CD4-positive, alpha-beta T cell treated with Interferon gamma for 1 hour (primary cell): ENCODE measurements at places on chromosomes 12 and 14.

DNA sequence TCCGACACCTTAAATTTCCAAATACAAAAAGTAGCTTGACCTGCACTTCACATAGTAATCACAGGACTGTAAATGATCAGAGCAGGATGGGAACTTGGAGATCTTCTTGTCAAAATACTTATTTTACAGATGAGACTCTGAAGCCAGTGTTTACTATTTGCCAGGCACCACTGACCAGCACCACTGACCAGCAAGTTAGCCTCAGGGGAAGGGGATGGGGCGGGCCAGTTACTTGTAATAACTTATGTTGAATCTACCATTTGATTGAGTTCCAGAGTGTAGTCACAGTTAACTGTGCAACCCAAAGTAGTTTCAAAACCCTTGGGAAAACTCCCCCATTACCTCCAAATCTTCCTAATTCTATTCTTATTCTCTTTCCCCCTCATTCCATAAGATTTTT is 278.4 kb downstream of the PCNX1 start:
- no peak for DNase-seq

GRCh38 chr14:103802356-103802755 is 45.0 kb downstream of the PPP1R13B start:
- no peak for DNase-seq

GRCh38 chr14:87754520-87755223 is 238.3 kb downstream of the GALC start:
- DNase-seq, result no peak

DNA sequence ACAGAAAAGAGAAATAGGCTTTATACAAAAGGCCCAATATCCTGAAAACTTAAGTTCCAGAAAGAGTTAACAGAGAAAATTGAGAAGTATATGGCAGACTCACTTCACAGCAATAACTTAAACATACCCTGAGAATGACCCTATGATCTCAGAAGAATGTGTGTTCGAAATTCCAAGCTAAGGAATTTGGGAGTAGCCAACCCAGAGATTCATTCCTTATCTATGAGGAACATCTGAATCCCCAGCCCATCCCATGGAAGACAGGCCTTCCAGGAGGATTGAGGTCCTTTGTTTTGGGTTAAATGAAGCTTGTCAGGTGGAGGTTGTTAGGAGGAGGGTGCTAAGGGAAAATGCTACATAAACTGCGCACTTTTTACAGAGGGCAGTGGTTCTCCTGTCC is 7.5 kb upstream of the SAV1 start:
- DNase-seq, result no peak

GRCh38 chr12:337039-337438 is 52.1 kb downstream of the KDM5A start:
- DNase-seq, result no peak

GRCh38 chr12:62758216-62758615 is 176.7 kb downstream of the PPM1H start:
- DNase-seq, result no peak

GRCh38 chr14:77213679-77214016 is 32.0 kb downstream of the TMEM63C start:
- DNase-seq, result no peak

DNA sequence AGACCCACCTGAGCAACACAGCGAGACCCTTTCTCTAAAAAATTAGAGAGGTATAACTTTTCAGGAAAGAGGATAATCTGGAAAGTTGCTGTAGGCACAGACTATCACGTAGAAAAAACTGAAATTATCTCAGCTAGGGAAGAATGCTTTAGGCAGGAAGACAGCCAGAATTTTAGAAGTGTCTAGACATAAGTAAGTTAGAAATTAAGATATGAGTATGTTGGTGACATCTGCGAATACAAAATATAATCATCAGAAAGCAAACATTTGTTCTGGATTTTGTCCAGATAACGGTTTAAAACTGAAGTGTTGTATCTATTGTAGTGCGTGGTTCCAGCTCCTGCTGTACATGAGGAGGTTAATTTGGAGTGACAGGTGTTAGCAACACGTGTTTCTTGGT is 123.2 kb downstream of the FBXL14 start:
- DNase-seq, result no peak

- no peak for DNase-seq
Measured at GRCh38 chr12:9662488-9662887, 7.0 kb upstream of the CLEC2D start.

DNA sequence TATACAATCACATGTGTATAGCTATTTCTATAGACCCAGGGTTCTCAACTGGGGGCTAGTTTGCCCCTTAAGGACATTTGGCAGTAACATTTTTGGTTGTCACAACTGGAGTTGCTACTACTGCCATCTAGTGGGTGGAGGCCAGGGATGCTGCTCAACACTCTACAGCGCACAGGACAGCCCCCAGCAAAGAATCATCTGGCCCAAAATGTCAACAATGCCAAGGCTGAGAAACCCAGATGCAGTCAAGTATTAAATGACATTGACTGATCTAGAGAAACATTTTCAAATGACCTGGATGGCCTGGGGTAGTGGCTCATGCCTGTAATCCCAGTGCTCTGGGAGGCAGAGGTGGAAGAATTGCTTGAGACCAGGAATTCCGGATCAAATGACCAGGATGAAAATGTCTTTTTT is 5.8 kb downstream of the WSB2 start:
- peak; percentile 66 for DNase-seq

GRCh38 chr12:98149270-98149669 is 366.1 kb upstream of the TMPO start:
- no peak for DNase-seq

DNA sequence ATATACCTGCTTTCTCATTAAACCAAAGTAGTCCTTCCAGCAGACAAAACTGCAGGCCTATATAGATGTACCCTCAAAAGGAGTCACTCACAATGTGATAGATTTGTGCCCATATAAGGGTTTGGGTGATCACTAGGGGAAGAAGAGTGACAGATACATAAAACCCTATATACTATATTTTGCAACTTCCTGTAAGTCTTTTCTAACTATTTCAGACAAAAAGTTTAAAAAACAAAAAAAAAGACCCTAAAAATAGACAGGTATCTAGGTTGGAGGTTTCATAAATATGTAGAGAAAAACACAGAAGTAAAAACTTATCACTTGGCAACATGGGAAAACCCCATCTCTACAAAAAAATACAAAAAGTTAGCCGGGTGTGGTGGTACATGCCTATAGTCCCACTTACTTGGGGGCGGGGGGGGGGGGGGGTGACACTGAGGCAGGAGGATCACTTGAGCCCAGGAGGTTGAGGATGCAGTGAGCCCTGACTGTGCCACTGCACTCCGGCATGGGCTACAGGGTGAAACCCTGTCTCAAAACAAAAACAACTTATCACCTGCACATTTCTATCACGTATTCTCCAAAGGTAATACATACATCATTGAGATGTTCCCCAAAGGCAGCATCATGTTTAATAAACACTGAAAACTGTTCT is 2.9 kb downstream of the VCPKMT start:
- DNase-seq, result peak; percentile 36

GRCh38 chr12:32600681-32601080 is 78.4 kb upstream of the DNM1L start:
- no peak for DNase-seq

GRCh38 chr12:128012110-128012509 is 254.9 kb upstream of the TMEM132C start:
- no peak for DNase-seq

DNA sequence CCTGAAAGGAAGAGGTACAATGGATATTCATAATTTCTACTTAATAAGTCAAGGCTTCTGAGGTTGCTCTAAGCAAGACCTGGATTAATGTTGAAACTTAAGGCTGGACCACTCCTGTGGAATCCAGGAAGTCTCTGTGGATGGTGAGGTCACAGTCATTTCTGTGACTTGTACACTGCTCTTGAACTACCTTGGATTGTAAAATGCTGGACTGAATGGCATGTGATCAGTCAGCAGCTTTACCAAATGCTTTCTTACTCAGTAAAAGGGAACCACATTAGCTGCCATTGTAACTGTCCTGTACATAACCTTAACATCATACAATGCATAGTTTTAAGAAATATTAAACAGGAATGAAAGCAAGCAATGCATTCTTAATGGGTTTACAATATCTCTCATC is 182.9 kb downstream of the NOVA1 start:
- no peak for DNase-seq

GRCh38 chr12:9367201-9367600 is 159.0 kb upstream of the PZP start:
- no peak for DNase-seq

DNA sequence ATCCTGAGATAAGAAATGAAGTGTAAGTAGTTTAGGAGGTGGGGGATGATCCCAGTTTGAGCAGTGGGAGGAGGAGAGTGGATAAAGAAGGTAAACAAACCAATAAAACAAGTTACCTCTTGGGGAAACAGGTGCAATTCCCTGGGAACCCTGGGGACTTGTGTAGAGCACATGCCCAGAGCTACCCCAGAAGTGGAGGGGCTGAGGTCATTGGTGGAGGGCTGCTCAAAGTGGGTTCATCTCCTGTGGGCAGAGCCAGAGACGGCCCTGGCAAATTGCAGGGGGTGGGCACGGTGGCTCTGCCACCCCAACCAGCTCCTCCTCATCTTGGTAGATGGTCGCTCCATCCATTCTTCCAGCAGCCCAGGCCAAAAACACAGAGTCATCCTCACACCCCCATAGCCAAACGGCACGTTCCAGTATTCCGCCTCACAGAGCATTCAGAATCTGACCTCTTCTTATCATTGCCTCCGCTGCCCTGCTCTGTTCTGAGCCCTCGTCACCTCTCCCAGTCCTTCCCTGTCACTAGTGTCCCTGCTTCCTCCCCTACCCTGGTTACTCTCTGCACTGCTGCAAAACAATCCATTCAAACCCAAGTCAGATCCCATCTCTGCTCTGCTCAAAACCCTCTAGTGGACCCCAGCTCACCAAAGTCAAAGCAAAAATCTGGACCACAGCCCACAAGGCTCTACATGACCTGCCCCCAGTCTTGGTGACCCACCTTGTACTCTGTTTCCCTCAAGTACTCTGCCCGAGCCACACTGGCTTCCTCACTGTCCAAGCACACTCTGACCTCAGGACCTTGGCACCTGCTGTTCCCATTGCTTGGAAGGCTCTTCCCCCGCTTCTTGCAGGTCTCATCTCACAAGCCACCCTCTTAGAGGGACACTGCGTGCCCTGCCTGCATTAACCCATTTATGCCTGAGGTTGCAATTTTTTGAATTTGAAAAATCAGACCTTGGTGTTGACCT is 5.5 kb downstream of the CYP46A1 start:
- DNase-seq, result no peak

GRCh38 chr12:131383291-131383690 is 327.6 kb upstream of the SFSWAP start:
- no peak for DNase-seq

GRCh38 chr12:51777457-51777856 is 71.1 kb downstream of the FIGNL2 start:
- no peak for DNase-seq

- no peak for DNase-seq
Measured at GRCh38 chr14:69695322-69696203, 71.4 kb upstream of the SRSF5 start.

DNA sequence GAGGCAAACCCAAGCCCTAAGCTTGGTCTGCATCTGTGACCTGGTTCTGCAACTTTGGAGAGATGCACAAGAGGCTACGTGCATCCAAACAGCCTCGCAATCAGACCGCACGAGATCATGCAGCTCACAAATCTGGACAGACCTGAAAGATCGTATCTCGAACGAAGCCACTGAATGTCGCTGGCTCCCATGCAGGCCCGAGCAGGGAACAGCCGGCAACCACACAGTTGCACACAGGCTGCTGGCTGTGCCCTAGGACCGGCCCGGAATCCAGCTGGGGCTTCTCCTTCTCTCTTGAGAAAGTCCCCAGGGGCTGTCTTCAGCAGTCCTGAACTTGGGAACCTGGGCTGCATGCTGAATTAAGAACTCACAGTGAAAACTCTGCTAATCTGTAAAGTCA is 27.9 kb downstream of the WNT5B start:
- DNase-seq, result no peak

GRCh38 chr12:109716092-109716479 is 2.5 kb downstream of the FAM222A start:
- no peak for DNase-seq

DNA sequence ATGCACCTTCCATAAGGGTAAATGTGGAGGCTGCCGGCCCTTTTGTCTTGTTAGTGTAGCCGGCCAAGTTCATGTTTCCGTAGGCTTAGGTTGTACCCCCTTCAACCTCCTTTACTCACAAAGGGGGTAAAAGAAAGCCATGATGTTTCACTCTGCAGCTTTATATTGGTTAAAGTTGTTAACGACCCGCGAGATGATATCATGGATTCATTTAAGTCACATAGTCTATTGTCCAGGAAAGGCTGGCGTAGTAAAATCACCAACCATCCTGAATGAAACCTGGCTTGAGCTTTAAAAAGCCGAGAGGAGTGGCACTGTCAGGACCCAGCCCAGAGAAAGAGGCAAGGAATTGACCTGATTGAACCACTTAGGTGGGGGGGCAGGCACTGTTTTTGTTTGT is 1.3 kb downstream of the UNG start:
- DNase-seq, result no peak

DNA sequence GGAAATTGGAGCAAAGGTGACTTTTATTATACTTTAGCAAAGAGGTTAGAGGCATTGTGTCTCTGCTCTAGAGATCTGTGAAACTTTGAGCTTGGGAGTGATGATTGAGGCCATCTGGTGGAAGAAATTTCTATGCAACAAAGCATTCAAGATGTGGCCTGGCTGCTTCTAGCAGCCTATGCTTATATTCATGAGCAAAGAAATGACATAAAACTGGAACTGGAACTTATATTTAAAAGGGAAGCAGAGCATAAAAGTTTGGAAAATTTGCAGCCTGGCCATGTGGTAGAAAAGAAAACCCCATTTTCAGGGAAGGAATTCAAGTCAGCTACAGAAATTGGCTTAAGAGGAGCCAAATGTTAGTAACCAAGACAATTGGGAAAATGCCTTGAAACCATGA is 70.4 kb downstream of the SDR9C7 start:
- no peak for DNase-seq

- no peak for DNase-seq
Measured at GRCh38 chr14:50065583-50065982, 50.8 kb downstream of the VCPKMT start.

DNA sequence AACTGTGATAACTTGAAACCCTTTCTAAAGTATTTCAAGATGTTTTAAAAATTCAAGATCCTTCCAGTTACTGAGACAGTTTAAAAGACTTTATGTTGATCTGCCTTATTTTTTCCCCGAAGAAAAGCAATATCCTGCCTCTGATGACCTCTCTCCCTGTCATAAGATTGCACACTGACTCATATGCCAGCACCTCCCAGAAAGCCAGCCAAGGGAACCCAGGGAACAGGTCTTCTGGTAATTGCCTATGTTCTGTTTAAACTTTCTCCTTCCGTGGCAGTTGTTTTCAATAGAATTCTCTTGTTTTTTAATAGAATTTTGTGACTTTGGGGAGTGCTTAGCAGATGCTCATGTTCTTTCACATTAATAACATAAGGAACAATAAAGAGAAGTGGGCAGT is 300.2 kb upstream of the PRKD1 start:
- no peak for DNase-seq

DNA sequence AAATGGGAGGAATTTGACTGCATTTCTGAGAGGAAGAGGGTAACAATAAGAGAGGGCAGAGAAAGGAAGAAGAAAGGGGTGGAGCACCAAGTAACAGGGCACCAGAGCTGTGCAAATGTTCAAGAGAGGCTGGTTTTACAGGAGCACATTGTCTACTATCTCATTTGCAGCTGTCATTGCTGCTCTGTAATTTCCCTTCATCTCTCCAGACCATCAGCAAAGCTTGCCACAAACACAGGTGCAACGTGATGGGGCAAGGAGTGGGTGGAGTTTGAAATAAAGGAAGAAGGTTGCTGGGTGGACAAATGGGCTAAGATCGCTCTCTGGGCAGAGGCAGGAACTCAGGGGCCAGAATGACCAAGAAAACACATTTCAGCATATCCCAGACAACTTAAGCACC is 47.9 kb upstream of the PLEKHG6 start:
- no peak for DNase-seq
